ENCODE measurements at places on chromosomes 7 and 10.

DNA sequence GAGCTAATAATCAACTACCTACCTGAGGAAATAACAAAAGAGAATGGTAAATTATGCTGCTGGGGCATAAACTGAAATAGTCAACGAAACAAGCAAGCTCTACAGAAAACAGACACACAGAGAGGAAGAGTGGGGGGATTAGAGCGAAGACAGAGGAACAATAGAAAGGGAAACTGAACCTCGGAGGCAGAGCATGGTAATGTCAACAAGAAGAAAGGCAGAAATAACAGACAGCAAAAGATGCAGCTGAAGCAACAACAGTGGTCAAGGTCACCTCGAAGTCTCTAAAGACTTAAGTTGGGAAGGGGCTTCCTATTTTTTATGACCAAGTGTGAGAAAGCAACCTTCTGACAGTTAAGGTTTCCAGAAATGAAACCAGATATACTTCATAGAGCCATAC lies 177.0 kb downstream of the ZNF438 start:
- DNase-seq = no peak

GRCh38 chr10:27611744-27612550 lies 107.8 kb downstream of the RAB18 start:
- DNase-seq = no peak

DNA sequence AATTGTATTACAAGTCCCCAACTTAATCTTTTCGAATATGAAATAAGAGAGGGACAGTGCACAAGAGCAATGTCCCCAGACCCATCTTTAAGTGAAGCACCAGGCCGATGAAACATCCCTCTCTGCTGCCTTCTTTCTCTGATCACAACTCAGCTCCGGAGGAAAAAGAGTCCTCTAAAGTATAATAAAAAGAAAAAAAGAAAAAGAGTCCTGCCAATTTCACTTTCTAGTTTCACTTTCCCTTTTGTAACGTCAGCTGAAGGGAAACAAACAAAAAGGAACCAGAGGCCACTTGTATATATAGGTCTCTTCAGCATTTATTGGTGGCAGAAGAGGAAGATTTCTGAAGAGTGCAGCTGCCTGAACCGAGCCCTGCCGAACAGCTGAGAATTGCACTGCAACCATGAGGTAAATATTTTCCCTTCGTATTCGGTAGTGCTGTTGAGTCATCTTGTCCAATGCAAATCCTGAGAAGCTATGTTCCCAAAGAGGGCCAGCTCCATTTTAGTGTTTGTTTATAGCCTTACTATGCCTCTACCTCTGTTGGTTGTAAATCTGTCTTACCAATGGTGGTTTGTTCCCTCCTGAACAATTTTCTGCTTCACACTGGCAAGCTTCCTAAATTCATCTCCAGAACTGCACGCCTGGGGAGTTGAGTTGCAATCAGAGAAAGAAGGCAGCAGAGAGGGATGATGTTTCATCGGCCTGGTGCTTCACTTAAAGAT lies at the start of gene IFIT2:
Gene IFIT2, plus strand, starts transcription at position 326 of the 725 bp plus-strand sequence. Its CDS starts 78 bp downstream, at position 404.
- DNase-seq = peak; percentile 83

DNA sequence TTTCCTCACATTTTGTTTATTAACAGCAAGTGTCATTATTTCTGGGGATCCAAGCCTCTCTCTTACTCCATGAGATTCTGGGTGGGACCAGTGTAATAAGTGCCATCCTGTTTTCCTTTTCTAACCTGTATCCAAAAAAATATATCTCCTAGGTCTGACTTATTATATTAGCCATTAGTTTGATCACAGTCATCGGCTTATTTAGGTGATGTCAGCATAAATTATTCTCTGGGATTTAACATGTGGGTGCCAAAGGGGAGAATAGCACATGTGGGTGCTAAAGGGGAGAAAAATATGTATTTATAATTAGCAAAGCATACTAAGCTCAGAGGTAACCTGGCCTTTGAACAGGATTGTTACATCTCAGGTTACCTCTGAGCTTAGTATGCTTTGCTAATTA lies 293.8 kb upstream of the SEMA3D start:
- no peak for DNase-seq

DNA sequence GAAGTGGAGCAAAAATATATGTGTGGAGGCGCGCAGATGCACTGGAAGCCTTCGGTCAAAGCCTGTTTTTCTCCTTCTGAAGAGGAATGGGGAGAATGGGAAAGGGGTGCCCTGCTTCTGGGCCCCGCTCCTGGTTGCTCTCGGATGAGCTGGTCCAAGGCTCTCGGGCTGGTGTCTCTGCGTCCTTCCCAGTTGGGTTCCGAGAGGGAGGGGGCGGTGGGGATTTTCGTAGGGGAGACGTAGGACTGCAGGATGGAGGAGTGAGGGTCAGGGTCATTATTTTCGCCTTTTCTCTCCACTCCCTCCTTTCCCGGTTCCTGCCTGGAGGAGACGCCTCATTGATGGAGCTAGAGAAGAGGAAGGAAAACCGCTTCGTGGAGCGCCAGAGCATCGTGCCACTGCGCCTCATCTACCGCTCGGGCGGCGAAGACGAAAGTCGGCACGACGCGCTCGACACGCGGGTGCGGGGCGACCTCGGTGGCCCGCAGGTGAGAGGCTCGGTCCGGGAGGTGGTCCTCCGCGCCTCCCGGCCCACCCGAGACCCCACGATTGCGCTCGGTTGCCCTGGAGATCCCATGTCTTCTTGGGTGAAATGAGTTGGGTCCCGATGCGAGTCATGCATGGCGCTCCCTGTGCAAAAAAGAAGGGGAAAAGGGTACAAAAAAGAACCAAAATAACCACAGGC lies 790 bp downstream of the ADAM22 start:
- peak; percentile 28 for DNase-seq

GRCh38 chr7:51113560-51113959 lies 203.0 kb downstream of the COBL start:
- no peak for DNase-seq

DNA sequence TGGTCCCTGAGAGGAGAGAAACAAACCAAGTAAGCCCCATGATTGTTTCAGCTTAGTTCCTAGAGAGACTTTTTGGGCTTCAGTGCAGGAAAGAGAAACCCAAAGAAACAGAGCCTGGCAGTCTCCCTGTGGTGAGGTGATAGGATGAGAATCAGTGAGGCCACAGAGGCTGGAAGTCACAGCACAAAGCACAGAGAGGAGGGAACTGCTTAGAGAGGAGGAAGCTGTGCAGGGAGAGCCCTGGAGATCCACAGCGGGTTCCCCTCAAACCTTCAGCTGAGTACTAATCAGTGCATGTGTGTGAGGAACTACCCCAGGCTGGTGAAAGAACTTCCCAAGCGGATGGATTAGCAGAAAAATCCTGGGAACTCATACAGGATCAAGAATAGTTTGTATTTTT lies 27.4 kb upstream of the HECW1 start:
- no peak for DNase-seq

DNA sequence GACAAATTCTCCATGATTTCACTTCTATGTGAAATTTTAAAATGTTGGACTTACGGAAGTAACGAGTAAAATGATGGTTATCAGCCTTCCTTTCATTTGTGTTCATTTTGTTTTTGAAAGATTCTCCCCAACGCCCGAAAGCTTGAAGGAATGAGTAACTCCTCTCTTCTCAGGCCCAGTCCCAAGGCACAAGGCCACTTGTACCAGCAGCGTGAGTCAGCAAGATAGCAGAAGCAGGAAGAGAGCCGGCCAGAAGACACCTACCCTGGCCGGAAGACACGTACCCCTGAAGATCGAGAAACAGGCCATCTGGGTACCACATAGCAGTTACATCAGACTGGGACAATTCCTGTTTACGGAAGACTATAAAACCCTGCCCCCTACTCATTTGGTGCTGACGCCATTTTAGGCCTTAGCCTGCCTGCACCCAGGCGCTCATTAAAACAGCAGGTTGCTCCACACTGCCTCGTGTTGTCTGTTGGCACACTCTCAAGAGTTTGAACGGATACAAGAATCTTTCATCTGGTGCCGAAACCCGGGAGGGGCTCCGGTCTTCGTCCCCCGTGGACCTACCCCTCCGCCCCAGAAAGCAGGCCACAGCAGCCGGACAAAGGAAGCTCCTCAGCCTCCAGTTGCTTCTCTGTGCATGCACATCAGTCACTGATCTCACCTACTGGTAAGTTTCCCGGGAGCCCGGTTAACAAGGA lies 60.4 kb downstream of the LRRC17 start:
- peak; percentile 91 for DNase-seq

DNA sequence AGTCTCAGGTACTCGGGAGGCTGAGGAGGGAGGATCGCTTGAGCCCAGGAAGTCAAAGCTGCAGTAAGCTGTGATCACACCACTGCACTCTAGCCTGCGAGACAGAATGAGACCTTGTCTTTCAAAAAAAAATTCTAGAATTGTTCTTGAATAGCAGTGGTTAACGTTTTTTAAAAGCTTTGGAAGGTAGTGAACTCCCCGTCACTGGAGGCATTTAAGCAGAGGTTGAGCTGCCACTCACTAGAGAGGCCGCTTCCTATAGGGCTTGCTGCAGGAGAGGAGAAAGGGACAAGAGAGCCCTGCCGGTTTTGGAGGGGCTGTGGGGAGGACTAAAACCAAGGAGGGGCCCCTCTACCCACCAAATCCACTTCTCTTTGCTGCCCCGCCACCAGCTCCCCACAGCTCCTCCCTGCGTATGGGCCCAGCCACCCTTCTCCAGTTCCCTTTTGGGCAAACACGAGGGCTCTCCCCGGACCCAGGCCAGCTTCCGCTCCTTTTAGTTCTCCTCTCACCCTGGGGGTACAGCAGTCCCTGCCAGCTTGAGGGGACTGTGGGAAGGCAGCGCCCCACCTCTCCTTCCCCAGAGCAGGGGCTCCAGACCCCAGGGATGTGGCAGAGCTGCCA lies 86.9 kb upstream of the GTF2I start:
- no peak for DNase-seq

DNA sequence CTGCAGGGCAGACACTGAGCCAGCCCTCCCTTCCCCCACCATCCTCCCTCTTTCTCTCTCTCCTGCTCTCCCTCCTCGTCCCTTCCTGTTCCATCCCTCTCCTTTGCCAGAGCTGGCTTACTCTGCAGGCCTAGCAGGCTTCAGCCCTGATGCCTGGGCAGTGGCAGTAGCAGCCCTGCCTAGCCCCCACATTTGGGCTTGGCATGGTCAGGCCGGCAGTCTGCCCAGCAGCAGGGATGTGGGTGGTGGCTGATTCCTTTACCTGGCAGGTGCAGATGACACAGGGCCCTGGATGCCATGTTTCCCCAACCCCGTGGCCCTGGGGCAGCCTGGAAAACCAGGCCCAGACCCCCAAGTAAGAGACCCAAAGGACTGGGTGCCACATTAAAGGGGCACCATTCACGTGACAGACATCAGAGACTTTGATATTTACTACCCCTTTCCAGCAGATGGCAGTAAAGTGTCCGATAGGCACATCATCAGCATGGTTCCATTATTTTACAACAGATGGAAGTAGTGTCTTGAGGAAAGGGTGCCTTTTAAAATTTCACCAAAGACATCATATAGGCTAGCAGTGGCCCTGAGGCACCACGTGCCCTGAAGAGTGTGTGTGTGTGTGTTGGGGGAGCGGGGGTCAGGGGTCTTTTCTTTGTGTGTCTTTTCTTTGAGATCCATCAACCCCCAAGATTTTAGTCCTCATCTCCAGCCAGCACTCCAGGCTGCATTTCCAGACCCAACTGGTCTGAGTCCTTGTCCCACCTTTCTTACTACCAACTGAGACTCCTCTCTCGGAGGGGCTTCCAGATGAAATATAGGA lies 5.9 kb downstream of the KCP start:
- peak; percentile 70 for DNase-seq

- peak; percentile 34 for DNase-seq
Observed at GRCh38 chr7:152571068-152571467, 104.9 kb downstream of the XRCC2 start.

DNA sequence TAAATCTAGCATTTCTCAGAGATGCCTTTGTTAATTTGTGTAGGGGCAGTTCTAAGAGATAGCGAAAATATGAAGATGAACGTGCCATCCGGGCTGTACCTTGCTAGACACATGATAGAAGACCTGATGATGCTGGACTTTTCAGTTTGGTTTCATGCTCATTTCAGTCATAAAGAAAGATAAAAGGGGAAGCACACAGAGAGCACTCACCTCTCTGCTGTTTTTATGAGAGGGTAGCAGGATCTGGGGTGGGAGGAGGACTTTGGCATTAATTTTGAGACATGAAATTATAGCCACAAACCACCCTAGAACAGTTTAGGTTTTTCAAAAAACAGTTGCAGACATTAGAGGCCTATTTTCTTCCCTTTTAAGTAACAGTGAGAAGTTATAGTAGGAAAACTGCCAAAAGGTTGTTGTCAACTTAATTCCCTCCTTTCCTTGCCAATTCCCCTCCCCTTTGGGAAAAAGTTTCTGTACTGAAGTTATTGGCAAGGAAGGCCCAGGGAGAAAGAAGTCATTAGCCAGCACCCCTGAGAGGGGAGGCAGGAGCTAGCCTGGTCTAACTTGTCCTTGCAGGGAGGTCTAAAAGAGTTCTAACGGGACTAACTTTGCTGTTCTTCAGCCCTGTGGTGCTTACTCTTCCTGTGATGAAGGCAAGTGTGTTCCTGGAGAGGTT lies 2.6 kb downstream of the ST7 start:
- DNase-seq = peak; percentile 15

GRCh38 chr10:84583501-84583900 lies 255.1 kb downstream of the CCSER2 start:
- no peak for DNase-seq

DNA sequence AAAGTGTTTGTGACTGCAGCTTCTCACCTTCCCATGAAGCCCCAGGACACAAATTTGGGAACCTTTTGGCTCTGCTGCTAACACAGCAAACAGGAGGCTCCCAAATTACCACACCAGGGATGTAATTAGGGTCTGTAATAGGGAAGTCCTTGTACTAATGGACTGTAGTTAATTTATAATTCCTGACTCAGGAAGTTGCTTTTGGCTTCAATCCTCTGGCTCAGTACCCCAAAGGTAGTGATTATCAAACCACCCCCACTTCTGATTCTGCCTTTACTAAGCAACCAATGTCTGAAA lies 3.8 kb upstream of the MALSU1 start:
- no peak for DNase-seq

DNA sequence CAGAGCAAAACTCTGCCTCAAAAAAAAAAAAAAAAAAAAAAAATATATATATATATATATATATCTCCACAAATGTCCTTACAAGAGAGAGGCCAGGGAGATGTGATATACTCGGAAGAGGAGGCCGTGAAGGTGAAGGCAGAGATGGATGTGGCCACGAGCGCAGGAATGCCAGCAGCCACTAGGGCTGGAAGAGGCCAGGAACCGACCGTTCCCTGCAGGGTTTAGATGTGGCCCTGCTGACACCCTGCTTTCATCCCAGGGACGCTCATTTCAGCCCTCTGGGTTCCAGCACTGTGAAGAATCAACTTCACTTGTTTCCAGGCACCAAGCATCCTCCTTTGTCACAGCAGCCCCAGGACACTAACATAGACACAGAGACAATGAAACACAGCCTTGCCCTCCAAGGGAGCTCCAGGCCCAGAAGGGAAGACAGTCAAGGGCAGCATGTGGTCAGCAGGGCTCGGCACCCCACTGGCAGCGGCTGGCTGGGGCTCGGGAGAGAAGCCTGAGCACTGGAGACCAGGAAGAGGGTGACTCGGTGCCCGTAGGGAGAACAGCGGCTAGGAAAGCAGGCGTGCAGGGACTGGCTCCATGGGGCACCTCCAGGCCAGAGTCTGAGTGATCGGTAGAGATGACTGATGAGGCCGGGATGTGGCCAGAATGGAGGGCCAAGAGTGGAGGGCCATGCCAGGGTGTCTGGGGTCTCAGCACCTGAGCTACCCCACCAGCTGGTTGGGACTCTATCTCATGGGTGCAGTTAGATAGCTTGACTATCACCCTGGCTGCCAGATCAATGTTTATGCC lies 7.6 kb downstream of the WDR86 start:
- no peak for DNase-seq

- DNase-seq = no peak
Observed at GRCh38 chr7:35415411-35415822, 161.5 kb upstream of the TBX20 start.

GRCh38 chr10:122699796-122700455 lies at the start of gene C10orf120:
Gene C10orf120 (minus strand): TSS chr10:122699846. CDS start chr10:122699790, 56 bp downstream.
- no peak for DNase-seq

Data from cardiac fibroblast (primary cell).